ACHN (cell line): ENCODE measurements at places on chromosomes 5 and 9.
A peak's percentile ranks its signal among the peaks of the same experiment; 100 is the strongest.

DNA sequence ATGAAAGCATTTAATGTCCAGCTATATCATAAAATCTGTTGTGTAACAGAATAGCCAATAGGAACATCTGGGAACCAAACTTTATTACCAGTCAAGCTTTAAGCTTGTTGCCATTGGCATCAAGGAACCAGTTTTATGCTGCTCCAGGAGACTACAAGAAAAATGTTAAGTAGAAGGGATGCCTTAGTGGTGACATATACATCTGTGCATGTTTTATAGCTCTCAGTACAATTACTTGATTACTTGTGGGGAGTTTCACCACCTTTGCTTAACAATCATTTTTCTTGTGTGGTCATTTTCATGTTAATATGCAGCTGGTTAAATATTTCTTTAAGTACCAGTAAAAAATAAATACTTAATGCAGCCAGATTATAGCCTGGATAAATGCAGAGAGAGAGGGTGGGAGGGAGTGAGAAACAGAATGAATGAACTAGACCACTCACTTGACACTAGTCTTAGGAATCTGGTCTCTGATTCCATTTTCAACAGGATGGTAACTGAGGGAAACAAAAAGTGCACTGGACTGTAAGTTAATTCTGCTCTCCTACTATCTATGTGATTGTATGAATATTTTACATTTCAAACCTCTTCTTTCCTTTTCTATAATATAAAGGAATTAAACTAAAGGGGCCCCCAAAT lies 35.7 kb upstream of the LURAP1L start:
- no peak for DNase-seq

DNA sequence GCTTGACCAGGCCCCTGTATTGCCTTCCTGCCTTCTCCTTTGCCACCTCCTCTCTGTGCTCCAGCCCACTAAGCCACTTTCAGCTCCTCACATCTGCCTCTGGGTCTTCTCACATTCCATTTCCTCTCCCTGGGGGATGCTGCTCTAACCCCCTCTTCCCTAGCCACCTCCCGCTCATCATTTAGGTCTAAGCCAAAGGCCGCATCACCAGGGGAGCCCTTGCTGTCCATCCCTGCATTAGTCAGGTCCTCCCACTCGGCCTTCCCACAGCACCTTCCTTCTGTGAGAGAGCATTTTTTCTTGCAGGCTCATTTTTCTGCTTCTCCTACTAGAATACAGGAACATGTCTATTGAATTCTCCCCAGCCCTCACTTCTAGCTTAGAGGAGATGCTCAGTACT lies 72.6 kb upstream of the GALNT10 start:
- no peak for DNase-seq

DNA sequence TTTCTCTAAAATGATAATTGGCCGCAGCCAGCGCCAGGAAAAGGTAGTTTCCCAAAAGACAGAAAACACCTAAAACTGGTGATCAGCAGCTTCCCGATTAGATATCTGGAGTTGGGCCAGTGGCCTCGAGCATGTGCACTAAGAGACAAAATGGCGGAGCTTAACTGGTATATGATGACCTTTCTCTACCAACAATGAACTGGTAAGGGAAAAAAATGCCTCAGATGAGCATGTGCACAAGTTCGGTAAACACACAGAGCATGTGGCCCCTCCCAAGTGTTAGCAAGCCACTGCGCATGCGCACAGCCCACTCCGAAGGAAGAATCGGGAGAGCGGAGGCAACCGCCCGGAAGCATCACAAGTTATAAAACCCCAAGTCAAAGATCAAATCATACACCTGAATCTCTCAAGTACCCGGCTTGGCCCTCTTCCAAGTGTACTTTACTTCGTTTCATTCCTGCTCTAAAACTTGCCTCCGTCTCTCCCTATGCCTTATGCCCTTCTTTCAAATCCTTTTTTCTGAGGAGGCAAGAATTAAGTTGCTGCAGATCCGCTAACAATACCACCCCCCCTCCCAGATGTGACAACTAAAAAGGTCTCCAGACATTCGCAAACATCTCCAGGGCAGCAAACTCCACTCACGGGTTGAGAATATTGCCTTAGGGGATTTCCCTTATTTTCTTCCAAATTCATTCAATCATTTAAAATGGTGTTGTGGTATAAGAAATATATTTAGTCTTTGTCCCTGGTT lies 15.0 kb upstream of the PTBP3 start:
- DNase-seq = peak; percentile 73

DNA sequence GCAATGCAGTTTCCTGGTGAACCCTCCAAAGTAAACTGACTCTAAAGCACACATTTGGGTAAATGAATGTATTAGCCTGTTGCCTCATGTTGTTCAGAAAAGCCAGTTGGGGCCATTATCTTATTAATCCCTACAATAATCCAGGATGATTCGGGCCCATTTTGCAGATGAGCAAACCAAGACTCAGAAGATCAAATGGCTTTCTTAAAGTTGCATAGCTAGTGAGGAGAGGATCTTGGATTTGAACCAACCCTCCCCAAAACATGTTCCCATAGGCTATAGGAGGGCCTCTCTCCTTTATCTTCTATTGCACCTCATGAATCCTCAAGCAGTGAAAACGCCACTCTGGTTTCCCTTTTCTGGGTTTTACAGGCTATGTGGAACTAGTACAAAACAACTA lies 267.6 kb upstream of the RFX3 start:
- no peak for DNase-seq

GRCh38 chr5:168941901-168942300 lies 359.0 kb downstream of the SLIT3 start:
- no peak for DNase-seq

- no peak for DNase-seq
Measured at GRCh38 chr5:158276692-158277091, 417.7 kb upstream of the CLINT1 start.

- peak; percentile 61 for DNase-seq
Measured at GRCh38 chr5:84378420-84378819, 6.3 kb downstream of the EDIL3 start.

- peak; percentile 63 for DNase-seq
Measured at GRCh38 chr5:26700759-26701384, 337.5 kb downstream of the CDH9 start.

GRCh38 chr5:73213566-73213998 lies 40.6 kb downstream of the TMEM174 start:
- peak; percentile 68 for DNase-seq
